ENCODE measurements at places on chromosomes 4 and X.

DNA sequence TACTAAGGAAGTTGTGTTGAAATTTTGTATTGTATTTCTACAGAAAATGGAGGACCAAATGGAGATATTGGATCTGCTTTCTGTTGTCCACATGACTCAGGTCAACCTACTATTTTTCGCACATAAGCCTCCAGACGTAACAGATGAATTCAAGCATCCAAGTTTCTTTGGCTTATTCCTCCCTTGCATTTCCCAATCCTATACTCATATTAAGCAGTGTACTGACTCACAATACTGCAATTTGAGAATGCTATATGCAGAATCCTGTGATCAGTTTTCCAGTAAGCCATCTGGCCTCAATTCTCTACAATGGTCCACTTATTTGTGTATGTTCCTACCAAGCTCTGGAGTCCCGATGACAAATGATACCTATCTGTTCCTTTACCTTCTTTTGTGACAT lies 75.7 kb downstream of the ASB9 start:
- DNase-seq: no peak

- DNase-seq: no peak
These were observed 65.8 kb downstream of the ARHGEF6 start for GRCh38 chrX:136714626-136715599.

- DNase-seq: no peak
These were observed 104.4 kb downstream of the ASMT start for GRCh38 chrX:1719270-1719669.

- DNase-seq: peak; percentile 12
These were observed 163.9 kb upstream of the SLC7A11 start for GRCh38 chr4:138405934-138406567.

DNA sequence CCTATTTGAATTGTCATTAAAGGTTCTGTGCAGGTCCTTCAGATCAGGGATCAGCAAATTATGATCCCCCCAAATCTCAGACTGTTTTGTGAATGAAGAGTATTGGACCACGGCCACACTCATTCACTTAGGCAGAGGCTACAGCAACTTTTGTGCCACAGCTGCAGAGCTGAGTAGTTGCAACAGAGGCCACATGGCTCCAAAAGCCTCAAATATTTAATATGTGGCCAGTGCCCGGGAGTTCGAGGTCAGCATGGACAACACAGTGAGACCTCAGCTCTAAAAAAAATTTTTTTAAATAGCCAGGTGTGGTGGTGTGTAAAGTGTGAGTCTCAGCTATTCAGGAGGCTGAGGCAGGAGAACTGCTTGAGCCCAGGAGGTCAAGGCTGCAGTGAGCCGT lies 100.7 kb downstream of the NSUN7 start:
- DNase-seq: no peak

DNA sequence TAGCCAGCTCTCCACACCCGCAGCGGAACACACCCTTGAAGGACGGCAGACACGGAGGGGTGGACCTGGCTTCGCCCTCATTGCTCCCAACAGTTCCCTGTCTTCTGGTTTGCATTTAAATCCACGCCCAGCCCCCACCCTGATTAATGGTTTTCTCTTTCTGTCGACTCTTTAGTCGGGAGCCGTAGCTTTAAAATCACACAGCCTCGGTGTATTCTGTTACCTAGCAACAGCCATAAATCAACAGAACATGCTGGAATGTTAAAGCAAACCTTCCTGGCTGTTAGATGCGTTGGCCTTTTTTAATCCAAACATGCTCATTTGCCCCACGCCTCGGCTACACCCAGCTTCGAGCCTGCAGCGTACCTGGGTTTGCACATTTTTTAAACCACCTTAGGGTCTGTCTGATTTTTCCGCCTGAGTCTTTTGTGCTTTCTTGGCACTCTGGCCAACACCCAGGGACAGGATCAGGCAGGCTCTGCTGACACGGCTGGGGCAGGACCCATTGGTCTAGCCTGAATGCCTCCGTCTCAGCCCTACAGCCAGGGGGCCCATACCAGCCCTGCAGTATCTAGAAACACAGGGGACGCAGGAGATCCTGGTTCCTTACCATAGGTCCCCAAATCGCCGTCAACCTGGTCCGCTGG lies 21.4 kb upstream of the PPP2R2C start:
- DNase-seq: no peak

GRCh38 chr4:9927341-9928007 lies 93.8 kb downstream of the SLC2A9 start:
- no peak for DNase-seq

DNA sequence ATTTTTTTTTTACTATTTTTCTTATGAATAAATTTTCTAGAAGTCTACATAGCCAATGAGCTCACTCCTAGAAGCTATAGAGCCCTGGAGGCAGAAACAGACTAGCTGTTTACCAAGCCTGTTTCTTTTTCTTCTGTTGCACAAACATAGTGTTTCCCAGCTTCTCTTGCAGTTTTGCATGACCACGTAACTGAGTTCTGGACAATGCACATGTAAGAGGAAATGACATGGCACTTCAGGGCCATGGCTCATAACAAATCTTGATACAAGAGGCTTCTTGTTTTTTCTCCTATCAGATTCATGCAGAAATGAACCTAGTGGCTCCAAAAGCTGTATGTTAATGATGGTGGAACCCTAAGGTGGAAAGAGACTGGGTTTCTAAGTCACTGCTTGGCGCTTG lies 127.4 kb downstream of the ZNF330 start:
- no peak for DNase-seq

GRCh38 chrX:109535578-109535977 lies 1.1 kb upstream of the NXT2 start:
- no peak for DNase-seq

GRCh38 chr4:154183264-154183663 lies 308.3 kb downstream of the DCHS2 start:
- no peak for DNase-seq
